HS-27A (cell line): ENCODE measurements at places on chromosomes 5 and 9.

GRCh38 chr9:126326228-126327005 is at the start of gene MVB12B:
Gene MVB12B (plus strand): TSS chr9:126326829. CDS start chr9:126326930, 101 bp downstream.
- no peak for DNase-seq

DNA sequence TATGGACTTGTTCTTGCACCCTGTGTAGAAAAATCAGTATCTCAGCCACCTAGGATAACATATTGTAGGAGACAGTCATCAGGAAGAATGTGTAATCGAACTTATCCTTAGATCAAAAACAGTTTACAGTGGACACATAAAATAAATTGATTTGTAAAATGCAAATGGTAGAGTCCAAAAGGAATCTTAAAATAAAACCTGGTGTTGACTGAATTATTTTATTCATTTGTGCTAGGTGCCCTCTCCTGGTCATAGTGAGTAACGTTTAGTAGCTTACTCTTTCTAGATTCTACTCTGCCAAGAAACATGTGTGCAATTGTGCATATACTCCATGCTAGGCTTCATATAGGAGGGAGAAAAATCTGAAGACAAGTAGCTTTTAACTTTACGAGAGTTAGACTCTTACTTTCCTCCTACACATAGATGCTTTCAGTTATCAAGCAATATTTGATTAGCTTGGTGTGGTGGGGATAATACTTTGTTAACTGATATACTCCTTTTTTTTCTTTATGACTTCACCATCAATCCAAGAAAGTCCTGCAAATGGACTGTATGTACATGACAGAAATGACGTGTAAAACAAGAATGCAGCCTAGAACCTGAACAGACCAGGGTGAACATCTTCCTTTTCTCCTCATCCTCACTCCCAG is 23.7 kb upstream of the LOX start:
- no peak for DNase-seq

GRCh38 chr5:148540647-148541046 is 113.7 kb downstream of the HTR4 start:
- DNase-seq: no peak

GRCh38 chr5:133331941-133332340 is 280.1 kb downstream of the HSPA4 start:
- DNase-seq: no peak

- DNase-seq: no peak
These were observed 143.0 kb upstream of the ZNF608 start for GRCh38 chr5:124889486-124889825.

- DNase-seq: peak; percentile 46
These were observed 663.2 kb upstream of the RGMB start for GRCh38 chr5:98110282-98110691.

- no peak for DNase-seq
These were observed 89.5 kb downstream of the TLE4 start for GRCh38 chr9:79661279-79661678.

GRCh38 chr9:89446261-89446960 is 51.5 kb downstream of the SEMA4D start:
- DNase-seq: no peak

DNA sequence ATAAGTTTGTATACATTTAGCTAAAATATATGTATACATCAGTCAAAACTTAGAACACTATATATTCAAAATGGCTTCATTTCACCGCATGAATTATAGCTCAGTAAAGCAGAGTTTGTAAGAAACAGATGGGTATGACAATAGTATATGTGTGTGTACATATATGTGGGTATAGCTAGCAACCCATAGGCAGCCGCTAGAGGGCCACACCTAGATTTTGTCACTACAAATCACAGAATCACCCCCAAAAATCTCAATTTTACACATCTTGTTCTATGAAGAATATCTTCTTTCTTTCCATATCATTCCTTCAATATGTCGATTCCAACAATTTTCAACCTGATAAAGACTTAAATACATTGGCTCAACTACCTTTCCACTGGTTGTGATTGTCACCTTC is 357.8 kb upstream of the CCNG1 start:
- DNase-seq: no peak

DNA sequence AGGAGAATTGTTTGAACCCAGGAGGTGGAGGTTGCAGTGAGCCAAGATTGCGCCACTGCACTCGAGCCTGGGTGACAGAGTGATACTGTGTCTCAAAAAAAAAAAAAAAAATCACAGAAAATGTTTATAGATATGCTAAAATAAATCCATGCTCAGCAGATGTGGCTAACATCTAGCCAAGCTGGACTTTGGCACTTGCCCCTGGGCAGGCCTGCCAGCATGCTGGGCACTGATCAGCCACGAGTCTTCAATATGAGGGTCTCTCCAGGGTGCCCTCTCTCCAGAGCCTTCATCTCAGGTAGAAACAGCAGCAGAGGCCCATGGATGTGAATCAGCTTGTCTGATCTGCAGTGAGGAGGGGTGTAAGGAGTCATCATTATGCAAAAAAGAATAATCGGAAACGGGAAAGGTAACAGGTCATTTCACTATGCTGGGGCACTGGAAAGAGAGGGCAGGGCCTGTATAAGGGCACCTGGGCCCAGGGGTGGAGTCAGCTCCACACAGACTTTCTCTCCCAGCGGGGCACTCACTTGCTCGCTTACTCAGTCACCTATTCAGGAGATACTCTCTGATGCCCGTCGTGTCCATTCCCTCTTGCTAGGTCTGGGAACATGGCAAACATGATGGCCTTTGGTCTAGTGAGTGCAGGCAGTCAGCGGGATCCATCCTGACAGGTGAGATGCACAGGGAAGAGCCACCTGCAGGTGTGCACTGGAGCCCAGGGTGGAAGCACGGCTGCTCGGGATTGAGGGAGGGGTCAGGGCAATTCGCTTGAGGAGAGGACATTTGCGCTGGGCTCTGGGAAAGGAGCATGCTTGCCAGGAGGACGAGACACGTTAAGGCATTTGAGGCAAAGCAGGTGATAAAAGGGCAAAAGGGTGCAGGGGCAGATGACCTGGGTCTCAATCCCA is 17.1 kb downstream of the RNF44 start:
- DNase-seq: no peak

DNA sequence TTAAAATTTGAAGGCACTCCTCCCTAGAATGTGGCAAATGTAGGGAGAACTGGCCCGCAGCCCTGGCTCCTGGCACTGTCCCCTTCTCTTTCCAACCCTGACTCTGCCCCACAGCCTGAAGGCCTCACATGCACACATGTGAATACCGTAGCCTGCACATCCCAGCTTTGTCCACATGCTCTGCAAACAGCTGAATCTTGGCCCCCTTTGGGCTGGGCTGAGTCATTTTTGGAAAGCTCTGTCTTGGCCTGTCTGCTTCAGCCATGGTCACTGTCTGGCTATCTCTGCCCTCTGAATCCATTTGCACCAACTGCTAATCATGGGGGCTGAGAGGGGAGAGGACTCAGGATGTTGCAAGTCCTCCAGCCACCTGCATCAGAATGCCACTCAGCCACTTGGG is 22.1 kb upstream of the GALNT10 start:
- no peak for DNase-seq

DNA sequence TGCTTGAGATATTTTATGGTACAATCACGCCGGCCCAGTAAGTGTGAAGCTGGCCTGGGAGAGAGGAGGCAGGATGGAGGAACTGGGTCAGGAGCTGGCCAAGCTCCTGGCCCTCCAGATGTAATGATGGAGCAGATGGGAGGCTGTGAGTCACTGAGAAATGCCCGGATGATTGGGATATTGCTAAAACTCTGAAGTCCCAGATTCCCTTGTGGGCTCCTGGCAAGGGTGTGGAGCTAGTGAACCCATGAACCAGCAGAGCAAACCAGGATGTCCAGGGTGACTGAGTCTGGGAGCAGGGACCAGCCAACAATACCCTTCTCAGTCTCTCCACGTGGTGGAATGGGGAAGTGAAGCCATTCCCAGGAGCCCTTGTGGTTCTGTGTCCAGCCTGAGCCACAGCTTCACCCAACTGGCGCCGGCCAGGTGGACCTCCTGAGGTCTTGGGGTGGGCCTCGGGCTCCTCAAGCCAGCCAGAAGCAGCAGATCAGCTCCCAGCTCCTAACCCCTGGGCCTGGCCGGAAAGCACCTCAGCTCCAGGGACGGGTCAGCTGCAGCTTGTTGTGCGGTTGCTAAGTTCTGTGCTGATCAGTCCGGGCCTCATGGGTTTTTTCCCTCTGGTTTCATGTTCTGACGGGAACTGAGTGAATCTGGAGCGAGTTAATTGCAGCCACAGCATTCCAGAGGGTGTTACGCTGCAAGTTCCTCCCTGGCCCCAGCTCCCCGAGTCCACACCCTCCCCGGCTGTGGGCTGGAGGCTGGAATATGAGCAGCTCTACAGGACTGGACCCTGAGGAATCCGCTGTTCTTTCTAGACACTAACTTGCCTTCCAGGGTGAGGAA is 37.6 kb downstream of the DUSP1 start:
- DNase-seq: peak; percentile 79

DNA sequence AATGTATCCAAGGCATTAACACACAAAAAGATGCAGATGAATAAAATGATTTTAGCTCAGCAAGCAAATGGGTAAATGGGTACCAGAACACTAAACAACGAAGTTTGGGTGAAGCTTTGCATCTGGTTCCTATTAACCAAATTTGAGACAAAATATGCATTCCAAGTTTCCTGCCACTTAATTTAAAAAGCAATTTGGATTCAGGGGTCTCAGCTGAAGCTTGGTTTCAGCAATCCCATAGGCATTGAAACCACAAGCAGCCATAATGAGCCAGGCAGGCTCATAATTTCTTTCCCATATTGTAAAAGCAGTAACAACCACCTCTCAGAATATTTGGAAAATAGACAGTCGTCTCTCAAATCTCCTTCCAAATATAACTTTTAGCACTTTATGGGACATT is 138.9 kb downstream of the NXNL2 start:
- no peak for DNase-seq

GRCh38 chr5:149801307-149801990 is 71.3 kb downstream of the PPARGC1B start:
- DNase-seq: no peak

- no peak for DNase-seq
These were observed 61.2 kb upstream of the TAF11L2 start for GRCh38 chr5:17436761-17437221.

- no peak for DNase-seq
These were observed 4.9 kb upstream of the CPLX2 start for GRCh38 chr5:175866377-175866907.
